ENCODE measurements at places on chromosomes 13 and 19. TPM values are rescaled to one million over a fixed set of nuclear protein-coding genes. Genes with fewer than 3 reads are reported as not detected.
A peak's percentile ranks its signal among the peaks of the same experiment; 100 is the strongest.

DNA sequence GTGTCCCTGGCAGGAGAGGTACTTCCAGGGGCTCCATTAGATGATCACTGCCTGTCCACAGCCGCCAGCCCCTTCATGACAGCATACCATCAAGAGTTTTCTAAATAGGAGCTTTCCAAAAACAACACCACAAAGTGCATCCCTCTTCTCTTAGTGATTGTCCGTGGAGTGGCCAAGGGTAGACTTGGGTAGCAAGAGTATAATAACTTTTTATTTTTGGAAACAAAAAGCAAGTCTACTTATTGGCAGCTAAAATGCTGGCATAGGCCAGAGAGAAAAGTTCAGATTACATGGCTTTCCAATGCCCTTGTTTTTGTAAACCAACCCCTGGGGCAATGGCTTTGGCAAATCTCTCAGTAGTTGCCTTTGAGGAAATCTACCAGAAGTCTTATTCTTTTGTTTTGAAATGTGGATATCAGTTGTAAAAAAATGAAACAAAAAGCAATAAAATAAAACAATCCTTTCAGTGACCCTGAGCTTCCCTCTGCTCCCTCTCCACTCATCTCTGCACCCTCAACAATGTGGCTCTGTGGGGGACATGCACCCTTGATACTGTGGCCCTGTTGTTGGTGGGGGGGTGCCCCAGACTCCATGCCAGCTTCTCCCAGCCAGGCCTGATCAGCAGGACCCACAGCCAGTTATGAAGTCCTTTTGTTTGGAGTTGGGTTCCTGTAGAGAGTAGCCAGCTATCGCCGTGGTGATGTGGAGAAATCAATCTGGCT, 294.1 kb downstream of the DLEU7 start:
- DNase-seq: no peak

GRCh38 chr19:53132141-53132991, at the start of gene ZNF415:
ZNF415 (minus strand) TSS chr19:53132910; CDS start chr19:53122676, 10,234 bp downstream.
- DNase-seq: peak; percentile 88

DNA sequence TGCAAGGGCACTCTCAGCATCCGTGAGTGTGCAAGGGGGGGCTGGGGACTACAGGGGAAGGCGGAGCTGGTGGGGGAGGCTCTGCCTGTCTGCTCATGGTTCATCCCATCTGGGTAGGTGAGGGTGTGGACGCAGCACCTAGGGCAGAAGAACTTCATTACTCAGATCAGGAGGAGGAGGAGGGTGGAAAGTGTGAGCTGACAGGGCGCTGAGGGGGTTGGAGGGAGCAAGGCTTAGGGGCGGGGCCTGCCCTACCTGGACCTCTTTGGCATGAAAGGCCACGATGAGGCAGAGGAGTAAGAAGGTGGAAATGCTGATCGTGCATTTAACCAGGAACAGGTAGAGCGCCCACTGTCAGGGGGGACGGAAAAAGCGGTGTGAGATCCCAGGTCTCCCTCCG, 4.5 kb downstream of the KCNN4 start:
- no peak for DNase-seq

The AMH gene
- 71.6 TPM for total RNA-seq

- DNase-seq: no peak
These were observed 769.6 kb downstream of the UQCRFS1 start for GRCh38 chr19:28443361-28443760.

GRCh38 chr13:25541434-25542123, 169.8 kb downstream of the ATP8A2 start:
- no peak for DNase-seq

- no peak for DNase-seq
These were observed 1.6 kb upstream of the RAP2A start for GRCh38 chr13:97432232-97432916.

The SIGLECL1 gene
- not detected for total RNA-seq

DNA sequence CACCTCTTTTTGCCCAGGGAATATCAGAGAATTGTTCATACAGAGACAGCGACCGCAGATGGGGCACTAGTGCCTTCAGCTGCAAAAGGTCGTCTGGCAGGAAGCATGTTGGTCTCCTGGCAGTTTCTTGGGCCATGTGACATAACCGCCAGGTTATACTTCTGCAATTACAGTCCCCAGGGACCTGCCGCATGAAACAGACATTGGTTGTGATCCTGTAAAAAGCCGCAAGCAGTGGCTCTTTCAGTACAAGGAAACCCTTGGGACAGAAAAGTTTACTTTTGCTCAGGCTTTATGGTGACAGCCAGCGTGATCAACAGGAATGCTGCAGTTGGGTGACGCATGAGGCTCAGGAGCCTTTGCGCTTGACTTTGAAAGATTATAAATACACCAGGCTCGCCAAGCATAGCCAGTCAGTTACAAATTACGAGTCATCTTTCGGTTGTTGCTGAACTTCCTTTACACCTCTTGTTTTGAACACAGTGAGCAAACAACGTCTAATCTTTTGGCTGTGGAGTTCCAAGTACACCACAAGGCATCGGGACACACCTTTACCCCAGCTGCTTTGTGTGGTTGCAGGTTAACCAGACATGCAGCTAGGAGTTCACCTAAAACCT, 50.5 kb upstream of the UBE2L5 start:
- no peak for DNase-seq

The ARL11 gene
- not detected for total RNA-seq

- no peak for DNase-seq
These were observed 53.2 kb upstream of the GAS6 start for GRCh38 chr13:113917096-113917495.

The MAB21L1 gene
- 0.14 TPM for total RNA-seq

- no peak for DNase-seq
These were observed 14.3 kb upstream of the QTRT1 start for GRCh38 chr19:10686661-10687517.

- DNase-seq: no peak
These were observed at the start of gene DNAJB1 for GRCh38 chr19:14517840-14518505. DNAJB1 (minus strand) TSS chr19:14518397; CDS start chr19:14518349, 48 bp downstream.

- DNase-seq: no peak
These were observed 17.3 kb upstream of the ZNF14 start for GRCh38 chr19:19749908-19750841.

DNA sequence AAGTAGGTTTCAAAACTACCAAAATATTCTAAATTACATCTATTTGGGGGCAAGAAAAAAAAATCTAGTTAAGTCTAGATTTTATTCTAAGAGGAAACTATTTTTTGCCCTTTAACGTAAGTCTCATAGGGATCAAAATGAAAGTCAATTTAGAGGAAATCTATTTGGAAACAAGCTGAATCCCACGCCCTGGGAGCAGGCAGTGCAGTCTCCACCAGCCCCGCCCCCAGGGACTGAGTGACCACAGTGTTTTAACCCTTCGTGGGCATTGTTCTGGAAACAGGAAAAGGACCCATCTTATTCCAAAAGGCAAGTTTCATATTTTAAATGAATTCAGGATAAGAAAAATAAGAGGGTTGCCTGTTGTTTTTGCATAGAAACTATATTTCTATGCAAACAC, 209.7 kb downstream of the SPRY2 start:
- DNase-seq: peak; percentile 63

The KIR2DL1 gene
- not detected for total RNA-seq

The CAPN12 gene
- total RNA-seq: not detected

DNA sequence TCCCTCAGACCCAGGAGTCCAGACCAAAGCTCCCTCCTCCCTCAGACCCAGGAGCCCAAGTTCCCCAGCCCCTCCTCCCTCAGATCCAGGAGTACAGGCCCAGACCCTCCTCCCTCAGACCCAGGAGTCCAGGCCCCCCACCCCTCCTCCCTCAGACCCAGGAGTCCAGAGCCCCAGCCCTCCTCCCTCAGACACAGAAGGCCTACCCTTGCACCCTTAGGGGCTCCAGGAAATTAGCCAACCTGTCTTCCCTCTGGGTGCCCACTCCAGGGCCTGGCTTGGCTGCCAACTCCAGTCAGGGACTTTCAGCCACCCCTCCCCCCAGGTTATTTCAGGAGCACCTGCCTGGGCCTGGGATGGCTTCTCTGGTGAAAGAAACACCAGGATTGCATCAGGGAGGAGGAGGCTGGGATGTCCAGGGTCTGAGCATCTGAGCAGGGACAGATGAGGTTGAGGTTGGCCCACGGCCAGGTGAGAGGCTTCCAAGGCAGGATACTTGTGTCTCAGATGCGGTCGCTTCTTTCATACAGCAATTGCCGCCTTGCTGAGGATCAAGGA, at the start of gene FGF21:
Gene FGF21 (plus strand): TSS at position 441 of the 558 bp plus-strand sequence. CDS start 713 bp downstream, outside the sequence.
- no peak for DNase-seq

The TSEN34 gene
- 67.9 TPM for total RNA-seq

- no peak for DNase-seq
These were observed 27.7 kb downstream of the PPP2R1A start for GRCh38 chr19:52217576-52217975.

The TNFSF11 gene
- total RNA-seq: not detected

The CDC42EP5 gene
- total RNA-seq: 6.7 TPM

DNA sequence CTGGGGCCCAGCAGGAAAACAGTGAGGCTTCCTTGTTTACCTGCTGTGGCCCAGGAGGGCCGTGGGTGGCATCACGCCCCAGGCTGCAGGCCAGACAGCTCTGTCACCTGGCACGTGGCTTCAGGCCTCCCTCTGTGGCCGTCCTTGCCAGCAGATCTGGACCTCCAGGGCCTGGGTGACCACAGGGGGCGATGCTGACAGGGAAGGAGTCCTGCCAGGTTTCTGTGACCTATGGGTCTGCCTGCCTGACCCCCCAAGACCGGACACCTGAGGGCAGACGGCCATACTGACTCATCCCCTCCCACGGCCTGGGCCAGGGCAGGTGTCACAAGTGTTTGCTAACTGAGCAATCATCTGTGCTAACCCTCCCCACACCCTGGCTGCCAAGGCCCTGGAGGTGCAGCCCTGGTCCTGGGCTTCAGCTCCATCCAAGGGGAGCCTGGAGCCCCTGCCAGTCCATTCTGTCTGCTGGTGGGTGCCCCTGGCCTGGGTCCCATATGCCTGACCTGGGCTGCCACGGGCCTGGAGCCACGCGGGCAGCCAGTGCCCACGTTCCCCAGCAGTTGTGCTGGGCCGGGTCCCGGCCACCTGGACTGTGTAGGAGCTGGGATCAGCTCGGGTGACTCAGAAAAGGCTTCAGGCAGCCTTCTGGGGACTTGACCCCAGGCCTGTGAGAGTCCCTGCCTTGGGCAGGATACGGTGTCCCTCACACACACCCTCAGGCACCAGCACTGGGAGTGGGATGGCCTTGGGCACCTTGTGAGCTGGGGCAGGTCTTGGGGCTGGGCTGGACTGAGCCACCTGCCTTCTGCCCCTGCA, 3.7 kb downstream of the CDC34 start:
- no peak for DNase-seq

- no peak for DNase-seq
These were observed 12.5 kb downstream of the ZNF611 start for GRCh38 chr19:52722062-52723003.

The TUBA3C gene
- not detected for total RNA-seq

- peak; percentile 95 for DNase-seq
These were observed 1.4 kb upstream of the RAVER1 start for GRCh38 chr19:10334588-10335351.

- peak; percentile 45 for DNase-seq
These were observed 12.8 kb downstream of the FUT6 start for GRCh38 chr19:5826531-5827341.

The DLL3 gene
- total RNA-seq: 17.9 TPM

The ADAT3 gene
- 13.7 TPM for total RNA-seq

- DNase-seq: no peak
These were observed 24.4 kb upstream of the MYCBP2 start for GRCh38 chr13:77351315-77351714.

- DNase-seq: no peak
These were observed 11.4 kb upstream of the LTBP4 start for GRCh38 chr19:40589591-40590429.

- DNase-seq: no peak
These were observed 11.4 kb downstream of the VSTM2B start for GRCh38 chr19:29537181-29537580.

DNA sequence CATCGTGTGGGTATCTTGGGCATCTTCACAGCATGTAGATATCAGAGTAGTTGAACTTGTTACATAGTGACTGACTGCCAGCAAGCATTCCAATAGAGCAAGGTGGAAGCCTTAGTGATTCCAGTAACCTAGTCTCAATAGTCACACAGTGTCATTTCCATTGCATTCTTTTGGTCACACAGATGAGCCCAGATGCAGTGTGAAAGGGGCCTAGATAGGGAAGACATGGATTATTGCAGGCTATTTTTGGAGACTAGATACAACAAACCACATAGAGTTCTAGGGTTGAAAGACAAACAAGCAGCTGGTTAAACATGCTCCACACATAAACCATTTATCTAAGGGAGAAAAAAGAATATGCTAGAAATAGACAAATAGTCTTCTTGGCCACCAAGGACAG, 553.5 kb downstream of the DCT start:
- no peak for DNase-seq

GRCh38 chr13:40094056-40094455, 438.6 kb downstream of the COG6 start:
- DNase-seq: no peak

DNA sequence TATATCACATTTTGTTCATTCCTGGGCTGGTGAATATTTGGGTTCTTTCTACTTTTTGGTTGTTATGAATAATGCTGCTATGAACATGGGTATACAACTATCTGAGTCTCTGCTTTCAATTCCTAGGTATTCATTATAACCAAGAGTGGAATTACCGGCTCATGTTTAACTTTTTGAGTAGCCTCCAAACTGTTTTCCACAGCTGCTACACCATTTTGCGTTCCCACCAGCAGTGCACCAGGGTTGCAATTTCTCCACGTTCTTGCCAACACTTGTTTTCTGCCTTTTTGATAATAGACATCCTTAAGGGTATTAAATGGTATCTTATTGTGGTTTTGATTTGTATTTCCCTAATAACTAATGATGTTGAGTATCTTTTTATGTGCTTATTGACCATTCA, 16.8 kb downstream of the CDK8 start:
- DNase-seq: no peak

The GZMM gene
- total RNA-seq: not detected

DNA sequence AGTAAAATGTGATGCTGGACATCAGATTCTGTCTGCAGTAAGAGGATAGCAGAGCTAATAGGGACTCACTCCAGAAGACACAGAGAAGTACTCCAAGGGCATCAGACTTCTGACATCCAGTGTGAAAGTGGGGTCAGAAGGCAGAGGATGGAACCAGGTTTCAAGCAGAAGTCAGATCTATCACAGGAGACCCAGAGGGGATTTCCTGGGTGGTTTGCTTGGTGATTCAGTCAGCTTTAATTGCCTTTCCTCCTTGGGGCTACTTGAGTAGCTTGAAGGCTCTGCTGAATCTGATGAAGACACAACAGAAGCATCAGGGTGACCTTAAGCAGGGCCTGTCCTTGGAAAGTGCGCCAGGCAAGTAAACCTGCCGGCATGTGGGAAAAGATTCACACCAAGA, 300.6 kb downstream of the COG6 start:
- DNase-seq: no peak

- no peak for DNase-seq
These were observed 54.7 kb downstream of the SLC15A1 start for GRCh38 chr13:98697791-98698190.
